ENCODE measurements at places on chromosomes 11 and 22. TPM values are rescaled to one million over a fixed set of nuclear protein-coding genes. Genes with fewer than 3 reads are reported as not detected.

PRODH gene
- 0.24 TPM for total RNA-seq

FAM180B gene
- 0.20 TPM for total RNA-seq

KDM4E gene
- total RNA-seq, result not detected

MS4A2 gene
- not detected for total RNA-seq

TMEM218 gene
- 22.5 TPM for total RNA-seq

MDK gene
- total RNA-seq, result 1.1 TPM

SLC35E4 gene
- total RNA-seq, result 7.1 TPM

OR5B21 gene
- total RNA-seq, result 0.55 TPM

ZDHHC24 gene
- 17.1 TPM for total RNA-seq

GRCh38 chr11:69156235-69156639 is 502 bp downstream of the SMIM38 start:
- no peaks in the 10 kb centered on the region for H3K36me3 ChIP-seq
- no peak overlapping the region for H3K27ac ChIP-seq
- DNase-seq, result no peak
- H3K27me3 ChIP-seq, result no peaks in the 10 kb centered on the region
- no peak overlapping the region for H3K4me3 ChIP-seq

DNA sequence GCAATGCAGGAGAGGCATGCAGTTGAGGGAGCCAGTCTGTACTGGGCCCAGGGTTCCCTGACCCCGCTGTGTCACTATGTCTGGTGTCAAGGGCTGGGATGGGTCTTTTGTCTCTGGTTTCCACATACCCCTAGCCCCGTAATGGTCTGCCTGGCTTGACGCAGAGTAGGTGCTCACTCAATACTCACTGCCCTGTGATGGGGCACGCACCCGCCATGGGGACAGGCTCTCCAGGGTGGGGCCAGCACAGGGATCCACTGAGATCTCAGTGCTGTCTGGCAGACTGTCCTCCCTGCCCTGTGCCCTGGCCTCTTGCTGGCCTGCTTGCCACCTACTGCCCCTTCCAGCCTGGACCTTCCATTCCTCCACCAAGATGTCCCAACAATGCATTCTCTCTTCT is 101.7 kb upstream of the CD82 start:
- H3K27me3 ChIP-seq, result no peaks in the 10 kb centered on the region
- no peak overlapping the region for H3K27ac ChIP-seq
- DNase-seq, result no peak
- no peaks in the 10 kb centered on the region for H3K36me3 ChIP-seq
- H3K4me1 ChIP-seq, result no peaks in the 10 kb centered on the region

DNA sequence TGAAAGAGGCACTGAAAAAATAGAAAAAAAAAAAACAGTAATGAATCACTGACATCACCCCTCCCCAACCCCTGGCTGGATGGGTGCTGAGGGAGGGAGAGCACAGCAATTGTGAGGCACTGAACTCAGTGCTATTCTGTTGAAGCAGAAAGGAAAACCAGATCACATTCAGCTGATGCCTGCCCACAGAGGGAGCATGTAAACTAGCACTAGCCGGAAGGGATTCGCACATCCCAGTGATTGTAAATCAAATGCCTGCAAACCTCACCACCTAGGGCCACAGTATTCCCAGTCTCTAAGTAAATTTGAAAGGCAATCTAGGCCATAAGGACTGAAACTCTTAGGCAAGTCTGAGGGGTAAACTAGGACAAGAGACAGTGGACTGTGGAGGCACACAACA is 772.0 kb upstream of the CCDC179 start:
- DNase-seq, result no peak
- no peak overlapping the region for H3K4me3 ChIP-seq
- H3K27ac ChIP-seq, result no peak overlapping the region
- no peaks in the 10 kb centered on the region for H3K4me1 ChIP-seq
- no peaks in the 10 kb centered on the region for H3K36me3 ChIP-seq

- H3K27ac ChIP-seq, result no peak overlapping the region
- peaks cover 4% of the 10 kb centered on the region for H3K27me3 ChIP-seq
Measured at GRCh38 chr11:2267306-2267850, 3.0 kb downstream of the ASCL2 start.

DNA sequence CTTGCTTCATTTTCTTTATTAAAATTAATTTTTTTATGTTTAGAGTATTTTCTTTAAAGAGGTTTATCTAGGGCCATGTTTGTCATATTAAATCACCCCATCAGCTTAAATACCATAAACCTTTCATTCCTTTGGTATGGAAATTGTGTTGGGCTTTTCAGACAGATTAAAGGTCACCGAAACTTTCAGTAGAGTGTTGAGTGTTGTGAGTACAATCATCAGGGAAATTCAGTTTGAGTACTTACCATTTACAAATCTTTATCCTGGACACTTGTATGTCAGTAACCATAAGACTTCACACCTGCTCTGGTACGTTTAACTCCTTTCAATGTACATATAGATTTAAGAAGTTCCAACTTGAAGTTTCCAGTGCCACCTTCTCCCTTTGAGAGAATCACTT is 12.0 kb downstream of the PRMT3 start:
- H3K27ac ChIP-seq, result no peak overlapping the region
- no peak for DNase-seq
- H3K4me3 ChIP-seq, result no peak overlapping the region

DNA sequence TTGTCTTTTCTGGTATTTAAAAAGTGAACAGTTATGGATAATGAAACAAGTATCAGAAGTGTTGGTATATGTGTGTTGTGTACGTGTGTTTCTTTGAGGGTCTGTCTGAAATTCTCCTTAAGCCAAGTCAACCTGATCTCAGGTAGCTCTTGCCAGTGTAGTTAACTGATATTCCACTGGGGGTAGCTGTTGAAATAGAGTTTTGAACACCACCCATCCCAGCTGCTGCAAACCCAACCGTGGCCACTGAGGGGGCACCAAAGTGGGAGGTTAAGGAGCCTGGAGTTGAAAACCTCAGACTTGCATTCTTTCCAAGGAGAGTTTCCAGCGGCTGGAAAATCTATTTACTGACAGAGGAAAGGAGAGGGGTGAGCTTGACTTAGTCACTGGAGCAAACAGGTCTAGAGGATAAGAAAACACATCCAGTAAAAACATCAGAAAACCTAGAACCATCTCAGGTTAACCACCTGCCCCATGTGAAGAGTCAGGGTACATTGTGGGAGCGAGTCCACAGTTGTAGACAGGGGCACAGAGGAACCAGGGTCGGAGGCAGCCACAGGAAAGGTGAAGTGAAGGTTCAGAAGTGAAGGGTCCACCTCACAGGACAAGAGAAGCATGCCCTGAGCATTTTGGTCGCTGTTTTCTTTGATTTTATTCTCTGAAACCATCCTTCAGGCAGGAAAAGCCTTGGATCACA is 8.8 kb upstream of the CUL5 start:
- no peaks in the 10 kb centered on the region for H3K4me1 ChIP-seq
- peak; percentile 54 for DNase-seq
- H3K27me3 ChIP-seq, result no peaks in the 10 kb centered on the region
- H3K4me3 ChIP-seq, result no peak overlapping the region

DNA sequence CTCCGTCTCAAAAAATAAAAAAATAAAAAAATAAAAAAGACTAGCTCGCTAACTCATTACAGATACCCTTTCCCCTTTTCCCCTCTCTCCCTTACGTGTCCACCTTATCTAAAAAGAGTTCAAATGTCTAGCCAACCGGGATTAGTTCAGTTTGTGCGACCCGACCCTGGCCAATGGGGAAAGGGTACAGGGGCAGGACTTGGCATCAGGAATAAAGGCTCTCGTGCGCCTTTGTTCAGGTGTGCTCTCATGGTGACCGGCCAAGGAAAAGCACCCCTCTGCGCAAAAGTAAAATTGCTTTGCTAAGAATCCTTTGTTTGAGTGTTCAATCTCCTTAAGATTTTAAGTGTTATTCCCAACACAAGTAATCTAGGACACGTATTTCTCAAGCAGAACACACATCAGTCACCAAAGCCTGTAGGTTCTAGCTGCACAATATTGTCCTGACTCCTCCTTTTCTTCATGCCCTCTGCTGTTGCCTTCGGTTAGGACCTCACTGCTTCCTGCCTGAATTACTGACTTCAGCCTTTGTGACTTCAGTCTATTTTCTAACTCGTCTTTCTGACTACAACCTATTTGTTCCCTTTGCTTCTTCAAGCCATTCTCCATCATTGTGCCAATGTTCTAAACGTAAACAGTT is 20.7 kb upstream of the CECR2 start:
- H3K4me3 ChIP-seq, result no peak overlapping the region
- H3K27me3 ChIP-seq, result no peaks in the 10 kb centered on the region
- DNase-seq, result no peak
- H3K36me3 ChIP-seq, result no peaks in the 10 kb centered on the region
- H3K4me1 ChIP-seq, result no peaks in the 10 kb centered on the region
- no peak overlapping the region for H3K27ac ChIP-seq

GRCh38 chr11:68828155-68828931 is 13.4 kb downstream of the CPT1A start:
- H3K36me3 ChIP-seq, result peaks cover 5% of the 10 kb centered on the region
- no peaks in the 10 kb centered on the region for H3K27me3 ChIP-seq
- no peak for DNase-seq
- no peak overlapping the region for H3K27ac ChIP-seq

DNA sequence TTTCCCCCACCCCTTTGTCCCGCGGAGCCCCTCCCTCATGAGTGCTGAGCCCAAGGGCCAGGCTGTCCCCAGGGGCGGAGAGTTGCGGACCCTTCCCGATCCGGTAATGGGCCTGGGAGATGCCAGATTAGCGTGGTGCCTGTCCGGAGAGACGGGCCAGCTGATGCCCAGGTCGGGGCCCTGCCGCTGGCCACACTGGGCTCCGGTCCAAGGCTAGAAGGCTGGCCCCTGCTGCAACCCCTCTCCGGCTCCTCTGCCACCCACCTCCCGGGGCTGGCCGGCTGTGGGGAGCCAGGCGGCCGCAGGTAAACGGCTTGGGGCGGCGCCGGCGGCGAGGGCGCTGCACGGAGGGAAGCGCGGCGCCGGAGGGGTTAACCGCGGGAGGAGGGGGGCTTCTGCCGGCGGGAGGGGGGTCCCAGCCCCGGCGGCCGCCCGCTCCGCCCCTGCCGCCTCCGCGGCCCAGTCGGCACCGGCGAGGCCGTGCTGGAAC is at the start of gene KCNK4:
KCNK4 (plus strand) TSS at position 41 of the 490 bp plus-strand sequence. CDS start 1,717 bp downstream, outside the sequence.
- no peak within 1 kb of the TSS for H3K4me3 ChIP-seq
- no peak within 1 kb of the TSS for H3K27ac ChIP-seq
- peaks cover 38% of the 10 kb centered on the region for H3K27me3 ChIP-seq
- DNase-seq, result no peak

GRCh38 chr11:1382429-1382828 is 7.3 kb upstream of the BRSK2 start:
- H3K4me1 ChIP-seq, result peaks cover 3% of the 10 kb centered on the region
- no peak for DNase-seq
- H3K4me3 ChIP-seq, result peak overlapping the region; percentile 62
- peak overlapping the region; percentile 69 for H3K27ac ChIP-seq
- no peaks in the 10 kb centered on the region for H3K27me3 ChIP-seq

- H3K27me3 ChIP-seq, result no peaks in the 10 kb centered on the region
- peaks cover 10% of the 10 kb centered on the region for H3K4me1 ChIP-seq
- no peak overlapping the region for H3K4me3 ChIP-seq
- DNase-seq, result no peak
- H3K36me3 ChIP-seq, result no peaks in the 10 kb centered on the region
Measured at GRCh38 chr11:2702771-2703362, 3.1 kb upstream of the KCNQ1OT1 start.

DNA sequence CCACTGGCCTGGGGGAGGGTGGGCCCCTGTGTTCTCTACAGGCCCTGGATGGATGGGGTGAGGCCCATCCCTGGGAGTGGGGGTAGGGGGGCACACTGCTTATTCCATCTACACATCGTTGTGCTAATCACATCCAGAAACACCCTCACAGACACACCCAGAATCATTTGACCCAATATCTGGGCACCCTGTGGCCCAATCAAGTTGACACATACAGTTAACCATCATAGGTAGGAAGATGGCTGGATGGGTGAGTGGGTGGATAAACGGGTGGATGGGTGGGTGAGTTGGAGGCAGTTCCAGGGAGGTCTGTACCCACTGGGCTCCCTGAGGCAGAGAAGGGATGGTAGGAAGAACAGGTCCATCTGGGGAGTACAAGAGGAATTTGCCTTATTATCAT is 81.3 kb upstream of the LINC01488 start:
- H3K27me3 ChIP-seq, result no peaks in the 10 kb centered on the region
- H3K4me1 ChIP-seq, result no peaks in the 10 kb centered on the region
- no peak overlapping the region for H3K27ac ChIP-seq
- DNase-seq, result no peak
- no peaks in the 10 kb centered on the region for H3K36me3 ChIP-seq
- H3K4me3 ChIP-seq, result no peak overlapping the region

DNA sequence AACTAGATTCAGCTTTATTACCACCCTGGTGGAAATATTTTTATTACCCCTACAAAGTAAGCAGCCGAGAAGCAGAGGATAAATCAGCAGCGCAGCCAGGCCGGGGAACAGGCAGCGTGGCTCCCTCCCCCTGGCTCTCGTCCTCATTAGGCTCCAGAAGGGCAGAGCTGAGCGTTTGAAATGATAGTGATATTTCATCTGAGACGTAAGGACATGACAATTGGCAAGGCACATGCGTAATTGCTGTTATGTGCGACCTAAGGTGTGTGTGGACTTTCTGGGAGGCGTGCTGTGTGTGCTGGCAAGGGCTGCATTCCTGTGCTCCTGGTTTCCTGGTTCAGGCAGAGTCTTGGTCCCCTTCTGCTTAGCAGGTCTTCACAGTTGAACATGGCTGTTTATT is 247.8 kb downstream of the TBC1D22A start:
- no peaks in the 10 kb centered on the region for H3K27me3 ChIP-seq
- no peak overlapping the region for H3K27ac ChIP-seq
- no peaks in the 10 kb centered on the region for H3K4me1 ChIP-seq
- H3K4me3 ChIP-seq, result no peak overlapping the region

DNA sequence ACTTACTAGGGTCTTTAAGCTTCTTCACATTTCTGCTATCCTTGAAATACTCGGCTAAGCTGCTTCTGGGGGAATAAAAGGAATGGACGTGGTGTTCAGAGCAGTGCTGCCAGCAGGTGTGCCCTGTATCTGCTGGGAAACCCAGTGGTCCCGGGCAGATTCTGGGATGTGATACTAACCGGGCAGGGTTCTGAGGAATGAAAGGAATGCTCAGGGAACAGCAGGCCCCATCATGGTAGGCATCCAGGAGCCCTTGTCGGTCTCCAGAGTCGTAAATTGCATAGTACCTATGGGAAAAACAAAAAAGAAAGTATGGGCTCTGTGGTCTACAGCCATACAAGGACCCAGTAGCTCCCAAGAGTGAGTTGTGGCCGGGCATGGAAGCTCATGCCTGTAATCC is 4.5 kb upstream of the TMEM223 start:
- no peak overlapping the region for H3K4me3 ChIP-seq
- peaks cover 11% of the 10 kb centered on the region for H3K4me1 ChIP-seq
- peaks cover 79% of the 10 kb centered on the region for H3K36me3 ChIP-seq
- no peak overlapping the region for H3K27ac ChIP-seq
- no peak for DNase-seq

- no peaks in the 10 kb centered on the region for H3K4me1 ChIP-seq
- H3K27ac ChIP-seq, result no peak overlapping the region
- no peaks in the 10 kb centered on the region for H3K36me3 ChIP-seq
- H3K4me3 ChIP-seq, result no peak overlapping the region
- DNase-seq, result no peak
Measured at GRCh38 chr11:70480711-70481110, 82.4 kb downstream of the CTTN start.

- no peak overlapping the region for H3K4me3 ChIP-seq
- peaks cover 9% of the 10 kb centered on the region for H3K36me3 ChIP-seq
- no peak overlapping the region for H3K27ac ChIP-seq
- H3K27me3 ChIP-seq, result no peaks in the 10 kb centered on the region
- DNase-seq, result no peak
Measured at GRCh38 chr22:45709060-45709739, 37.6 kb downstream of the ATXN10 start.
